ENCODE measurements at places on chromosomes 6 and 20.

GRCh38 chr6:139230391-139230840 is 61.4 kb downstream of the TXLNB start:
- peak; percentile 94 for DNase-seq

- DNase-seq, result no peak
Observed at GRCh38 chr20:33298391-33298790, 15.4 kb downstream of the BPIFB1 start.

- DNase-seq, result no peak
Observed at GRCh38 chr20:35173576-35174192, 1.8 kb downstream of the PROCR start.

GRCh38 chr20:44033873-44034272 is 119.2 kb downstream of the TOX2 start:
- no peak for DNase-seq

DNA sequence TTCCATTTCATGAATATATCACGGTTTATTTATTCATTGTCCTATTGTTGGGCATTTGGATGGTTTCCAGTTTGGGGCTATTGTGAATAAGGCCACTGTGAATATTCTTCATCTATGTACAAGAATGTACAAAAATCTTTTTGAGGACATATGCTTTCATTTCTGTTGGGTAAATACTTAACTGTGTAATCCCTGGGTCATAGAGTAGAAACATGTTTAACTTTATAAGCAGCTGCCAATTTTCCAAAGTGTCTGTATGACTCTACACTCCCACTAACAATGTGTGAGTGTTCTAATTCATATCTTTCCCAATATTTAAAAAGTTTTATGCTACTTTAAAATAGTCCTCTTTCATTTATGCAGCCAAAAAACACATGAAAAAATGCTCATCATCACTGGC is 98.6 kb downstream of the UST start:
- no peak for DNase-seq

DNA sequence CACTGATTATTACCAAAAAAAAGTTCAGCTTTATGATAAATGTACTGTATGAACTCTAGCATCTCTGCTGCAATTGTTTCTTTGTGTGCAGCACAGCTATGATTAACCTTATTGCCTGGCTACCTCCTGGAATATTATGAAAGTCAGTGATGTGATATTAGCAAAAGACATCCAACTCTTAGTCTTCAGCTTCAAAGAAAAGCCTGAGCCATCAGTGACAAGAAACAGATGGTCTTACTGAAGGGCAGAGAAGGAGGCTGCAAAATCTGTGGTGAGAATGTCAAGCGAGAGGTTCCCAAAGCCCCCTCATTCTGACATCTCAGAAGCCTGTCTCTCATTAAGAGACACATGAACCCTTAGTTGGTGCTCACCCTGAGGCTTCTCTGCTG is 89.4 kb upstream of the TNFAIP3 start:
- DNase-seq, result no peak

GRCh38 chr6:150528648-150529285 is 70.9 kb upstream of the PLEKHG1 start:
- DNase-seq, result no peak

GRCh38 chr6:170032197-170032596 is 258.7 kb downstream of the DLL1 start:
- DNase-seq, result no peak

DNA sequence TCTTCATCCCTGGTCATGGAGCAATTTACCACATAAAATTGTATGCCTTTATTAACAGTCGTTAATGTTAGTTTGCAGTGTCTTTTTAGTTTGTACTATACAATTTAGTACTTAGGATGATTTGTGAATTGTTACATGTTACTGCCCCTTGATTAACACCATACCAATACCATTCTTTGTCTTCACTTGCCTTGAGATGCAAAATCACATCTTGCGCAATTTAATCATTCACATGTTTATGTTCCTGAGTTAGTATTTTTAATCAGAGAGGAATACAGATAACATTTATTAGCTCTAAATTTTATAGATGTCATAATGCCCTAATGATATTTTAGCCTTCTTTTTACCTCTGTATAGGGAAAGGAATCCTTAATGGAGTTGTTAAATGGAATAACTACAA is 114.1 kb downstream of the SCAF8 start:
- DNase-seq, result no peak

GRCh38 chr6:39937686-39938333 is 3.5 kb upstream of the MOCS1 start:
- DNase-seq, result no peak

DNA sequence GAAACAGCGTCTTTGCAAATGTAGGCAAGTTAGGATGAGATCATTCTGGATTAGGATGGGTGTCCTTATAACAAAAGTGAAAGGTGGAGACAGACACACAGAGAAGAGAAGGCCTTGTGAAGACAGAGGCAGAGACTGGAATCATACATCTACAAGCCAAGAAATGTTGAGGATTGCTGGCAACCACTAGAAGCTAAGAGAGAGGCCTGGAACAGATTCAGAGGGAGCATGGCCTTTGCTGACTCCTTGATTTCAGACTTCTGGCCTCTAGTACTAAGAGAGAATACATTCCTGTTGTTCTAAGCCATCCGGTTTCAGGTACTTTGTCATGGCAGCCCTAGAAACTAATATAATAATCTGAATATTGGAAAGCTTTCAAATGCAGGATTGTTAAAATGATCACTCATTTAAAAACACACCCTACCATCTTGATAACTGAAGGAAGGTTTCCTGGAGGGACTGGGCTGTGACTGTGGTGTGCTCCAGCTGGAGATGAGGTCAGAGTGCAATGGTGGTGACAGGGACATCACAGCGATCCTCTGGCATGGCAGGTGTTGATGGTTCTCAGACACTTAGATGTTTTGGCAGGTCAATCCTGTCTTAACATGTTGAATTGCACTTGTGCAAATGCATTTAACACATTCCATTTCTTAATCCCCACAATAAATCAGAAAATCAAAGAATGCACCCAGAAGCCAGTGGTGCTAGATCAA is 25.1 kb downstream of the CD83 start:
- no peak for DNase-seq

GRCh38 chr6:155310596-155310995 is 3.7 kb downstream of the TFB1M start:
- no peak for DNase-seq

DNA sequence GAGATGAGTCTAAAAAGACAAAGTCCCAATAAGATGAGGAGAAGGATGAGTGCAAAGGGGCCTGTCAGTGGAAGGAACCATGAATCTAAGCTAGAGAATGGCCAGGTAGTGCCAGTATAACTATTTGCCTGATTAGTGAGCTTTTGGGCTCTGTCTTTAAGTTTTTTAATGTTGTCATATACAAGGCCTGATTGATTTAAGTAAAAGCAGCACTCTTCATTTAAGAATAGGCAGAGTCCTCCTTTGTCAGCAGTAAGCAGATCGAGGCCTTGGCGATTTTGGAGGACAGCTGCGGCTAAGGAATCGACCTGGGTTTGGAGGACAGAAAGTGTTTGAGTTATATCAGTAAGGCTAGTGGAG is 753.4 kb upstream of the ADGRB3 start:
- DNase-seq, result no peak

DNA sequence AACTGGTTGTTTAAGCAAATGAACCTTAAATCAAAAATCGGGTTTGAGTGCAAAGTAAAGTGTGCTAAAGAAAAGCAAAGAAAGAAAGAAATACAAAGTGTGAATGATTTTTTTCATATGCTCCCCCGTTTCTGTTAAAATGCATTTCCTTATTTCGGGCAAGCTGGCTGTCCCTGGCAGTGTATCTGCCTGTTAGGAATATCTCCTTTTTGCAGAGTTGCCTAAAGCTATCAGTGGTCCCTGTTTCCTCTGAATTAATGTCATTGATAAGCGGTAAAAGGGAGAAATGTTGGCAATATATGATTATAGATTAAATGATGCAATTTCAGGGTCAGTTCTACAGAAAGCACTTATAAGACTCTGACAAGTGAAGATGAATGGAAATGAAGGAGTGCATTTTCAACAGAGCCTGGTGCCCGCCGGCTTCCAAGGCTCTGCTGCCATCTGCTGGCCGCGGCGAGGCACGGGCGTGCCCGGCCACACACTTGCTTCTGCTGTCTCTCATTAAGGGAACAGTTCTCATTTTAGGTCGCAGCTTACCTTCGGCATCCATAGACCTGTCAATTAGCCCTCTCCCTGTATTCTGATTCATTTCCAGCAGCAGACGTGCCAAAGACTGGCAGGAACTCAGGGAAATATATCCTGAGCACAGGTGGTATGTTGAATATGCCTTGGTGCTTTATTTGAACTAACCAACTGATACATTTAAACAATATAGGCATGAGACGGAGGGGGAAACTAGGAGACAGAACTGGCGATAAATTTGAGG is 381.9 kb downstream of the C6orf118 start:
- DNase-seq, result peak; percentile 47

DNA sequence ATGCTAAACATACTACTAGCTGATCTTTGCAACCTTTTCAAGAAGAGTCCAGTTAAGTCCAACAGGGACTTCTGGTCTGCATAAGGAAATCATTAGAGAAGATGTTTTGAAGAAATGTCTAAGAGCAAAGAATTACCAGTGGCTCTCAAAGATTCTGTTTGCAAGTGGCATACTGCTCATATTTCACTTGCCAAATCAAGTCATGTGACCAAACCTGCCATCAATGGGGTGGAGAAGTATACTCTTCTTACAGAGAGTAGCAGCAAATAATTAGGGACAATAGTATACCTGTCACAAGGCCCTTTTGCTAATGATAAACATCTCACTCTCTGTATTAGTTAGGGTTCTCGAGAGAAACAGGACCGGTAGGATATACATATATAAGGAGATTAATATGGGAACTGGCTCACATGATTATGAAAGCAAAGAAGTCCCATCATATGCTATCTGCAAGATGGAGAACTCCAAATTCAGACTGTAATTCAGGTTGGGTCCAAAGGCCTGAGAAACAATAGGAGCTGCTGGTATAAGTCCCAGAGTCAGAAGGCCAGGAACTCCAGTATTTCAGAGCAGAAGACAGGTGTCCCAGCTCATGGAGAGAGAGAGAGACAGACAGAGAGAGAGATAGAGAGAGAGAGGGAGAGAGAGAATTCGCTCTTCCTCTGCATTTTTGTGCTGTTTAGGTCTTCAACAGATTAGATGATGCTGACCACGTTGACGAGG is 111.5 kb downstream of the LCA5 start:
- no peak for DNase-seq

- peak; percentile 38 for DNase-seq
Observed at GRCh38 chr6:21087188-21087587, 506.4 kb upstream of the SOX4 start.

GRCh38 chr6:142045380-142046278 is 87.1 kb upstream of the GJE1 start:
- peak; percentile 39 for DNase-seq

DNA sequence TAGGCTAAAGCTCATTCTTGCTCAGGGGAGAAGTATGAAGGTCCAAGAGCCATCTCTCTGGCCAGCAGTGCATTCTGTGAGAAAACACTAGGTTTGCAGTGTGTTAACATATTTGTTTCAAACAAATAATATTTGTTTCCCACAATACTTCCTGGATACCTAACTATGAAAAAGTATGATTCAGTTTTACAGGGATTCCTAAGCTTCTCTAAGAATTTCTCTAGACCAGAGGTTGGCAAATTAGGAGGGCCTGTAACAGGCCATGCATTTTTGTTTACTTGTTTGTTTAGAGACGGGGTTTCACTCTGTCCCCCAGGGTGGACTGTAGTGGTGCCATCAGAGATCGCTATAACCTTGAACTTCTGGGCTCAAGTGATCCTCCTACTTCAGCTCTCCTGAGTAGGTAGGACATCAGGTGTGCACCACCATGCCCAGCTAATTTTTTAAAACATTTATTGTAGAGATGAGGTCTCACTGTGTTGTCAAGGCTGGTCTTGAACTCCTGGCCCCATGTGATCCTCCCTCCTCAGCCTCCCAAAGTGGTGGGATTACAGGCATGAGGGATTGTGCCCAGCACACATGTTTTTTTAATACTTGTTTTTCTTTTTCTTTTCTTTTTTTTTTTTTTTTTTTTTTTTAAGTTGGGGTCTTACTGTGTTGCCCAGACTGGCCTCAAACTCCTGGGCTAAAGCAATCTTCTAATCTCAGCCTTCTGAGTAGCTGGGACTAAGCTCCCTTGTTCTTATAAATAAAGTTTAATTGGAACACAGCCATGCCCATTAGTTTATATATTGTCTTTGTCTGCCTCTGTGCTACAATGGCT is 71.7 kb downstream of the ADGRG6 start:
- no peak for DNase-seq

- peak; percentile 35 for DNase-seq
Observed at GRCh38 chr20:46731770-46732169, 22.3 kb downstream of the SLC2A10 start.

DNA sequence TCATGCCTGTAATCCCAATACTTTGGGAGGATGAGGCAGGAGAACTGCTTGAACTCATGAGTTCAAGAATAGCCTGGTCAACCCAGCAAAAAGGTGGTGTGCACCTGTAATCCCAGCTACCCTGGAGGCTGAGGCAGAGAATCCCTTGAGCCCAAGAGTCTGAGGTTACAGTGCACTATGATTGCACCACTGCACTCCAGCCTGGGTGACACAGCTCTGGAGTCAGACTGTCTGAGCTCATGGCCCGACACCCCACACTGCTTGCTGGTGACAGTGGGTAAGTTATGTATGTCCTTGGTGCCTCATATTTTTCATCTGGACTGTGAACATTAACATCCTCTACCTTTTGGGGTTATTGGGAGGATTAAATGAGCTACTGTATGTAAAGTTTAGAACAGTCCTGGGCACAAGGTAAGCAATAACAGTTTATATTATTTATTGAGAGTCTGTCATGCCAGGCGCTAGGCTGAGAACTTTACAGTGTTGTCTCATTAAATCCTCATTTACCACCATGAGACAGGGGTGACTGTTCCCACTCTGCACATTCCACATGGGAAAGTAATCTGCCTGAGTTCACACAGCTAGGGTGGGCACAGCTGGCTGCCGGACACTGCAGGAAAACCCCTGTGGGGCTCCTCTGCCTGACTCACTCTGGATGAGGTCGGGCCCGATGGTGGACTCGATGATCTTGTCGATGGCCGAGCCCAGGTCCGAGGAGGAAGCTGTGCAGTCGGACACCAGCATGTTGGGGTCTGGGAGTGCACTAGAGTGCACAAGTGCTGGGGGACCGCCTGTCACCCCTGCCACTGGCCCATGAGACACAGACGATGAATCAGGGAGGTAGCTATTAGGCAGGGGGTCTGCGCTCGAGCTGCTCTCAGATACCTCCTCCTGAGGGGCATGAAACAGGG is 2.9 kb downstream of the ZNF335 start:
- no peak for DNase-seq

GRCh38 chr6:84756466-84756865 is 7.9 kb downstream of the TBX18 start:
- DNase-seq, result no peak

GRCh38 chr20:51752343-51752951 is 15.7 kb downstream of the ATP9A start:
- no peak for DNase-seq

DNA sequence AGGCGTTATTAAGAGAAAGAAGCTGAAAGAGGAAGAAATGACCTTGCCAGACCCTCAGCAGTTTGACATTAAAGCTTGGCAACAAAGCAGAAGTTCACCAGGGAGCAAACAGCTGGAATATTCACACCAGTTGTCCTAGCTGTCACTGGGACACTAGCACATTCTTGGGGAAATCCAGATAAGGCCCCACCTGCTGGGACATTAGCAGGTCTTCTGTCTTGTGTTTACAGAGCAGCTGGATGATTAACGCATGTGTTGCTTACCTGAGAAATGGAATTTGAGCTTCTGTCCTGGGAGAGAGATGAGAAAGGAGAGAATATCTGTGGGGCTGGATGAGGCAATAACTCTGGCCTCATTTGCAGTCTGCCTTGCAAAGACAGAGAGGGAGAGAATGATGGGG is 137.6 kb upstream of the RIN2 start:
- no peak for DNase-seq

GRCh38 chr6:139597087-139597763 is 222.8 kb upstream of the CITED2 start:
- no peak for DNase-seq

- DNase-seq, result no peak
Observed at GRCh38 chr6:24920136-24920535, 15.6 kb downstream of the RIPOR2 start.

Data from T47D (cell line).